ENCODE measurements at places on chromosomes 1 and 21.

DNA sequence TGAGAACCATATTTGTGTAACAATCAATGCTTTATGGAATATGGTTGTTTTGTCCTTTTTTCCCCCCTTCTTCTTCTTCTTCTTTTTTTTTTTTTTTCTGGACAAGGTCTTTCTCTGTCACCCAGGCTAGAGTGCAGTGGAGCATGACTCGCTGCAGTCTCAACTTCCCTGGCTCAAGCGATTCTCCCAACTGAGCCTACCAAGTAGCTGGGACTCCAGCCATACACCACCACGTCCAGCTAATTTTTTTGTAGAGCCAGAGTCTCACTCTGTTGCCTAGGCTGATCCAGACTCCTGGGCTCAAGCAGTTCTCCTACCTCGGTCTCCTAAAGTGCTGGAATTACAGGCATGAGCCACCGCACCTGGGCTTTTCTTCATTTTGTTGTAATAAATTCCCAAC, 86.7 kb downstream of the FMN2 start:
- DNase-seq: no peak
- no peaks in the 10 kb centered on the region for H3K36me3 ChIP-seq
- no peak overlapping the region for H3K27ac ChIP-seq
- H3K4me3 ChIP-seq: no peak overlapping the region

GRCh38 chr1:93839753-93840152, 39.3 kb downstream of the DNTTIP2 start:
- no peak overlapping the region for H3K27ac ChIP-seq
- H3K4me1 ChIP-seq: peaks cover 7% of the 10 kb centered on the region
- no peaks in the 10 kb centered on the region for H3K27me3 ChIP-seq

DNA sequence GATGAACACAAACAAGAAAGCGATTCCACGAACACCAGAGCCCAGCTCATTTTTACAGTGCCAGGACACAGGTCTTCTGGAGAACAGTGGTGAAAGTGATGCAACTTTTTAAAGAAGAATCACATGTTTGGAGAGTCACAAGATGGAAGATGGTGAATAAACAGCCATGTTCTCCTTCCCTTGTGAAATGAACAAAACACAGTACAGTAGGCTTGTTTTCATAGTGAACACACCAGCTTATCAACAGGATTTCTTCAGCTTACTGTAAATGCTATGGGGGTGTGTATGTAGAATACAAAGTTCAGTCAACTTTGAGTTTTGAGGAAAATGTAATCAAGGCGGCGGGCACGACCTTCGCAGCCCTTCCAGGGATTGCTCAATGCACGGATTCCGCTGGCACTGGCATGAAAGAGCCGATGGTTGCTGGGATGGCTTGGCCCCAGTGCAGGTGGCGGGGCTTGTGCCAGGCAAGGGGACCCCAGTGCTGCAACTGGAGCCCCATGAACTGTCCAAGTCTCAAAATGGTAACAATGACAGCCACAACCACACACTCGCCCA, 9.7 kb downstream of the TMPRSS3 start:
- no peak overlapping the region for H3K27ac ChIP-seq
- no peaks in the 10 kb centered on the region for H3K36me3 ChIP-seq
- DNase-seq: no peak
- peaks cover 19% of the 10 kb centered on the region for H3K27me3 ChIP-seq
- peaks cover 12% of the 10 kb centered on the region for H3K4me1 ChIP-seq
- no peak overlapping the region for H3K4me3 ChIP-seq

GRCh38 chr1:229620876-229621275, 5.0 kb downstream of the TAF5L start:
- no peak for DNase-seq
- H3K4me3 ChIP-seq: no peak overlapping the region
- peaks cover 41% of the 10 kb centered on the region for H3K4me1 ChIP-seq
- no peaks in the 10 kb centered on the region for H3K36me3 ChIP-seq

DNA sequence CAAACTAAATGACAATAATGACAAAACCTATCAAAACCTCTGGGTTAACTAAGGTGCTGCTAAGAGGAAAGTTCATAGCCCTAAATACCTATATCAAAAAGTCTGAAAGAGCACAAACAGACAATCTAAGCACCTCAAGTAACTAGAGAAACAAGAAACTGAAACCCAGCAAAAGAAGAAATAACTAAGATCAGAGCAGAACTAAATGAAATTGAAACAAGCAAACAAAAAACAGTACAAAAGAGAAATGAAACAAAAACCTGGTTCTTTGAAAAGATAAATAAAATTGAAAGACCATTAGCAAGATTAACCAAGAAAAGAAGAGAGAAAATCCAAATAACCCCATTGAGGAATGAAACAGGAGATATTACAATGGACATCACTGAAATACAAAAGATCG, 44.8 kb upstream of the KIAA0040 start:
- H3K27me3 ChIP-seq: no peaks in the 10 kb centered on the region
- peaks cover 39% of the 10 kb centered on the region for H3K4me1 ChIP-seq
- DNase-seq: peak; percentile 7
- peaks cover 11% of the 10 kb centered on the region for H3K36me3 ChIP-seq

GRCh38 chr1:231767471-231767870, 140.9 kb downstream of the DISC1 start:
- H3K4me1 ChIP-seq: no peaks in the 10 kb centered on the region
- no peak for DNase-seq
- no peak overlapping the region for H3K4me3 ChIP-seq
- H3K27me3 ChIP-seq: no peaks in the 10 kb centered on the region
- H3K27ac ChIP-seq: no peak overlapping the region

Data from memory B cell (primary cell).